Activated CD4-positive, alpha-beta T cell treated with anti-CD3 and anti-CD28 coated beads, Interleukin-2, Interleukin-4, amounts not matched to agents 100 ng/mL and 50 ng/mL, durations not matched to agents 16 hours and 8 hours (primary cell): ENCODE measurements at places on chromosomes 6 and 20.

DNA sequence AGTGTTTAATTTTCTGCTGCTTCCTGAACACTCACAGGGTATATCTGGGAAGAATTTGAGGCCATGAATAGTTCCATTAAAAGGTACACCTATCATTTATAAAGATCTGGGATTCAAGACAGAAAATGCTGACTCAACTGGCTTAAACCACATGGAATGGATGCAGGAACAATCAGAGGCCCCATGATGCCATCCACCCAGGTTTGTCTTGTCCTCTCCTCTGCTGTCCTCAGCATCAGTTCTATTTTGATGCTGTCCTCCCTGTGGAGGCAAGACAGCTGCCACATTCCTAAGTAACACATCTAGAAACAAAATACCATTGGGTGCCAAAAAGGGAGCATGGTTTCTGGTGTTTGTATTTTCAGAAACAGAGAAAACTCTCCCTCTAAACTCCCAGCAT is 143.4 kb downstream of the ELOVL4 start:
- DNase-seq = no peak

DNA sequence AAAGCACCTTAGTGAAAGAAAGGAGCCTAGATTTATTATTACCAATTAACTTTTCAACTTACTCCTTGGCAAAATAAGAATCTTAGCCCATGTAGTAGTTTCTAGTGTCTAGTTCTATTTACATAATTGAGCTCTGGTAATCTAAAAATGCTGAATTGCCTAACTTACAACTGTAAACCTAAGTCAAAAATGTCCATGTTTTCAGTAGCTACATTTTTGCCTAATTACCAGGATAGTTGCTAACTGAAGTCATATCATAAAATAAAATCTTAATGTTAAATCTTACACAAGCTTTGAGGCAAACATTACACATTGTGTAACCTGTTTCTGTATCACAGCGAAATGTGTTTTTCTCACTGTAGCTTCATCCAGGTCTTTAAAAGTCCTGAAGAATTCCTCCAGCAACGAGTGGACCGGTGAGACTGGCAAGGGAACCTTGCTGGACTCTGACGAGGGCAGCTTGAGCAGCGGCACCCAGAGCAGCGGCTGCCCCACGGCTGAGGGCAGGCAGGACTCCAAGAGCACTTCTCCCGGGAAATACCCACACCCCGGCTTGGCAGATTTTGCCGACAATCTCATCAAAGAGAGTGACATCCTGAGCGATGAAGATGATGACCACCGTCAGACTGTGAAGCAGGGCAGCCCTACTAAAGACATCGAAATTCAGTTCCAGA is 7.6 kb upstream of the CLDN20 start:
- DNase-seq = no peak

DNA sequence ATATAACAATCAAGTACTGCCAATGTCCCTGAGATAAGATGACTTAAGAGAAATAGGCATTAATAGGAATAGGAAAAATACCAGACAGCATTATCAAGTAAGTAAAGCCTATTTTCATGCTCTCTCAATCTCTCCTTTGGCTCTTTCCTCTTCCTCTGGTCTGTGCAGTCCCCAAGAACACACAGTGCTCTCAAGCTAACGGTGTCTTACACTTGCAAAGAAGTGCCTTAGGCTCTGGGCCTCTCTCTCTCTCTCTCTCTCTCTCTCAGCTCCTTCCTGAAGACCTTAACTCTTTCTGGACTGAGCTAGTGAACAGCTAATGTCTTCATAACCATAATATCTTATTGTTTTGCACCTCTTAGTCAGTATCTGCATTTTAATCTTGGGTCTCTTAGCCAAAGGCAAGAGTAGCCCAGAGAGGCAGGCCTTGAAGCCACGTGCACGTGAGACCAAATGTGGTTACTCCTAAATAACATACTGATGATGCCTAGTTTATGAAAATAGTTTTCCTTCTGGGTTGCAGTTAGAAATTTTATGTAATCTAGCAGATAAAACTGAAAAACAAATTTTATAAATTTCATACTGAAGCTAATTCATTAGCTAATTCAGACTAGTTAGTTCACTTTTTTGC is 70.8 kb downstream of the TPD52L1 start:
- no peak for DNase-seq

DNA sequence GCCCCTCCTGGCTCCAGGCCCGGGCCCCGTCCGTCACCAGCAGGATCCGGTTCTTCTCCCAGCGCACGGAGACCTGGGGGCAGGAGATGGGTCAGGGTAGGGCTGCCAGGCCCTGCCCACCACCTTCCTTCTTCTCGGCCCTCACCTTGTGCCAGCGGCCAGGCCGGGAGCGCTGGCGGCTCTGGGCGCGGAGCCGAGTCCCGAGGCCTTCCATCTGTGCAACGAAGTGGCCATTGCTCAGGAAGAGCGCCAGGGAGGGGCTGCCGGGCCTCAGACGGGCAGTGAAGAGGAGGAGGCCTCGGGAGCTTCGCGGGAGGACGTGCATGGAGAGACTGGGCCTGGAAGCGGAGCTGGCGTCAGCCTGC is 7.9 kb downstream of the ADRM1 start:
- no peak for DNase-seq

- DNase-seq = no peak
Observed at GRCh38 chr20:54984104-54984448, 508.7 kb downstream of the DOK5 start.

- no peak for DNase-seq
Observed at GRCh38 chr6:170292111-170292406, 1.2 kb upstream of the DLL1 start.

DNA sequence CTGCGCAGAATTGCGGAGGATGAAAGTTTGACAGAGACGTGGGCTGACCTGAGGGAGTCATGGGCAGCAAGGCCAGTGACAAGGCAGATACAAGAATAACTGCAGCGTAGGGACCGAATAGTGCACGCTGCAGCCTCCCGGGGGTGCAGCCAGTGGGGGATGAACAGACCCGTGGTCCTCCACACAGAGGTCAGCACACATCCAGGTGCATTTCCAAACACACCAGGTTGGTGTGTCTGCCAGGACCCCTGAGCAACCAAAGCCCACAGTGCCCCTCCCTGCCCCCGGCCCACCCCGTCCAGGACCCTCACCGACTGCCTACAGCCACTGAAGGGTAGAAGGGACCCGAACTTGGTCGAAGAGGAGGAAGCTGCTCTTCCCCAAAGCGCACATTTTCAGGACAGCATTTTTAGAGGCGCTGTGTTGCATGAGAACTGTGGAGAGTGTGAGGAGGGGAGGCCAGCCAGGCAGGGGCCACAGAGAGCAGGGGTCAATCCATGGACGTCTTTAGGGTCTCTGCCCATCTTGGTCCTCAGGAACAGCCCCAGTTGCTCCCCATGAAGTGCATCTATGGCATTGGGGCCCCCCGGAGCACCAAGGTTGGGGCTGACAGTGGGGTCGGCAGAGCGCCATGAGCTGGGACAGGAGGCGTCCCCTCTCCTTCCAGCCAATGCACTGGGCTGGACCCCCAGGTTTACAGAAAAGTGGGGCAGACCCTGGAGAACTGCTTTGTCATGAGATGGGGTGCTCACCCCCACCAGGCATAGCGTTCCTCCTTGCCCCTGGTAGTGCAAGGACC is 157.8 kb upstream of the AFDN start:
- DNase-seq = no peak

DNA sequence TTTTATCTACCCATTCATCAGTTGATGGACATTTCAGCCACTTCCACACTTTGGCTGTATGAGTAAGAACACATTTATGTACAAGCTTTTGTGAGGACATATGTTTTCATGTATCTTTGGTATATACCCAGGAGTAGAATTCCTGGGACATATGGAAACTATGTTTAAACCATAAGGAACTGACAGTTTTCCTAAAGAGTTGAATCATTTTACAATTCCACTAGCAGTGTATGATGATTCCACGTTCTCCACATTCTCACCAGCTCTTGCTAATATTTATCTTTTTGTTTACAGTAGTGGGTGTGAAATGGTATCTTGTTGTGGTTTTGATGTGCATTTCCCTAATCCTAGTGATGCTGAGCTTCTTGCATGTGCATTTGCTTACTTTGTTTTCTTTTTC is 338.1 kb downstream of the PLCB1 start:
- DNase-seq = no peak
